NCI-H146 (cell line): ENCODE measurements at places on chromosomes 1 and 21.

DNA sequence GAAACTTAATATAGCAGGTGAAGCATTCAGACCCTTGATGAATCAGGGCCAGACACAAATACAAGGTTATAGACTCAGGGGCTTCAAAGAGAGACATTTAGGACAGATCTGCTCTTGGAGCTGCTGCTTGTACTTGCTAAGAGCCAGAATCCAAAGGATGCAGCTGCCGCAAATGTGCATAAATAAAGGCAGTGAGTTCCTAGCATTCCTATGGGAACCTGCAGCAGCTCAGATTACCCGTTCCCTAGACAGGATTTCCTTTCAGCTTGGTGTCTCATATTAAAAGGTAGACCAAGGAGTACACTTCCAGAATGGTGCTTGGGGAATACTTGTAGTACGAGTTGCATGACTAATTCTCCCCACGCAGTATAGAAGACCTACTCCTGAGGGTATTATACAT is 9.7 kb upstream of the LRRC53 start:
- DNase-seq = peak; percentile 61

DNA sequence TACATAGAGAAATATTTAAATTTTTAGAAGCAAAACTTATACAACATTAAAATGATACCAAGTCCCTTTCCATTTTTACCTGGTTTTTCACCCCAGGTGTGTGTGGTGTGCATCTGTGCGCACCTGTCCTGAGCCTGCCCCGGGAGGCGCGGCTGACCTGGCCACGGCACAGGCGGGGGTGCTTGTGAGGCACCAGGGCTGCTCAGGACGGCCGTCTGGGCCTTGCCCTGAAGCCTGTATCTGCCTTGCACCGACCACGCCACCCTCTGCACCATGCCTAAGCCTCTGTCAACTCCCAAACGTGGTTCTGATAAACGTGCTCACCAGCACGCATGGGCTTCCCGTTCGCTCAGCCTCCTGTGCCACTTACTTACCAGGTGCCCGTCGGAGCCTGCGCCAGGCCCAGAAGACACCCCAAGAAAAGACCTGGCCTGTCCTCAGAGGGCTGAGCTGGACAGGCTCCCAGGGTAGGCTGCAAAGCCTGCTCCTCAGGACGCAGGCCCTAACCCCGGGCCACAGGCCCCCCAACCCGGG is 20.9 kb downstream of the PANK4 start:
- DNase-seq = no peak

- DNase-seq = peak; percentile 18
Observed at GRCh38 chr1:190479516-190479915, 1.9 kb upstream of the BRINP3 start.

- no peak for DNase-seq
Observed at GRCh38 chr1:161722406-161722805, 1.1 kb downstream of the FCRLB start.

- no peak for DNase-seq
Observed at GRCh38 chr1:157773493-157774350, 3.2 kb downstream of the FCRL2 start.

DNA sequence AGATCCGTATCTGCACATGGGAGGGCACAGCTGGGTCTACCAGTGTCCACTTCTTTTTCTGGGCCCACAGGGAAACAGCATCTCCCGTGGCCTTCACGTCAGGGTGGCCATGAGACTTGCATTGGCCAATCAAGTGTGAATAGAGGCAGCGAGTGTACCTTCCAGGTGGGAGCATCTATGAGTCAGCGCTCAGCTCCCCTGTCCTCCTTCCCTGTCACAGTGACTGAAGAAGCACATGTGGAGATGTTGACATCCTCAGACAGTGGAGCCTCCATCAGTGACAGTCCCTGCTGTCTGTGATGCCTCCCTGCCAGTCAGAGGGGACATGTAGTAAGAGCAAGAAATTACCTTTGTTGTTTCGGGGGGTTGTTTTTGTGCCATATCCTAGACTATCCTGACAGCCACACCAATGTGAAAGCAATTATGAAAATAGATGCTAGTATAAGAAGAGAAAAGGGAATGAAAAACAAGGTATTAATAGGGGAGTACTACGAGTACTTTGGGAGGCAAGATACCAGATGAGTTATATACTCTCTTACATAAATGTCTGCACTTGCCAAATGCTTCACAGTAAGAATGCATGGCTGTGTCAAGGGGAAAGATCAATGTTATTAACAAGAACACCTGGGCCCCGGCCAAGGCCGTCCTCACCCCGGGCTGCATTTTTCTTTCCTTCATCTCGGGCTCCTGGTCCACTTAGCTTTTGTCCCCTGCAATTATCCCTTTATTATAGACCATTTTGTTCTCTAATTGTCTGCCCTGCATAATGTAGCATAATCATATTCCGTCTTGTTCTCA is 86.0 kb downstream of the MATN1 start:
- no peak for DNase-seq

DNA sequence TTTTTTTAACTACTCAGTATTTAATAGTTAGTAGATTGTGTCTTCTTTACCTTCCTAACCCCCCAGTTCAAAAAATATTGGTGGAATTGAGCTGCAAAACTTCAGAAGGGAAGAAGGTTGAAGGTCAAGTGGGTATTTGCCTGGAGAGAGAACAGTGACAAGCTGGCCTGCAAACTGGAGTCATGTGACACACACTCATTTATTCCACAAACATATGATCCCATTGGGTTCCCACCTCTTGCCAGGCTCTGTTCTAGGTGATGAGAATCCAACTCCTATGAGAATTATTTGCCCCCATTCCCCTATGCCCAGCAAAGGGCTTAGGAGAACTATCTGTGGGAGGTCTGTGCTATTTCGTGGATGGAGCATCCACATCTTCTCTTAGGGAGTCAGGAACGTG is 3.5 kb upstream of the PEF1 start:
- no peak for DNase-seq

GRCh38 chr1:202143768-202144401 is 652 bp downstream of the ARL8A start:
- peak; percentile 45 for DNase-seq

DNA sequence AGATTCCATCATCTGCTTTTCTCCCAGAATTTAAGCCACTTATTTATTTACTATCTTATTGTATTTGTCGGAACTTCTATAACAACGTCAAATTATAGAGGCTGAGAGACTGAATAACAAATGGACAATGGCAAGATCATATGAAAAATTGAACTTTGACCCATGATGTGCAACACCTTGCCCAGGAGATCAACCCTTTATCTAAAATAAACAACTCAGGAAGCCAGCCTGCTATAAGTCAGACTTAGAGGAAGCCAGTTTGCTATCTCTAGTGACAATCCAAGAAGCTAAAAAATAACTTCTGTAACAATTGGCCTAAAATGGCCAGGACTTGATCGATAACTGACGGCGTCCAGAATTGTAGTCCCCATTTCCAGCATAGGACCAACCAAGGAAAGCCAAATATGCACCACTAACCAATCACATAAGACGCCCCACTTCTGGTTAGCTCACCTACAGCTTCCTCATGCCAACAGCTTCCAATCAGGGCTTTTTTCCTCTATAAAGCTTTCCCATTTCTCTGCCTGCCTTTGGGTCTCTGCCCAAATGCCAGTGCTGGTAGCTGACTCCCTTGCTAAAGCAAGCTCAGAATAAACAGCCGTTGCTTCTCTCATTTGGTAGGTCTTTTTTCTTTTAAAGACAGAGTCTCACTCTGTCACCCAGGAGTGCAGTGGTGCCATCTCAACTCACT is 28.5 kb downstream of the ANP32E start:
- DNase-seq = no peak

GRCh38 chr1:237913345-237913744 is 22.6 kb upstream of the ZP4 start:
- DNase-seq = no peak

GRCh38 chr1:42146626-42147320 is 6.4 kb upstream of the GUCA2B start:
- peak; percentile 75 for DNase-seq

GRCh38 chr1:192627901-192628300 is 8.0 kb upstream of the RGS13 start:
- no peak for DNase-seq

- no peak for DNase-seq
Observed at GRCh38 chr1:80891871-80892270, 908.9 kb upstream of the ADGRL2 start.

DNA sequence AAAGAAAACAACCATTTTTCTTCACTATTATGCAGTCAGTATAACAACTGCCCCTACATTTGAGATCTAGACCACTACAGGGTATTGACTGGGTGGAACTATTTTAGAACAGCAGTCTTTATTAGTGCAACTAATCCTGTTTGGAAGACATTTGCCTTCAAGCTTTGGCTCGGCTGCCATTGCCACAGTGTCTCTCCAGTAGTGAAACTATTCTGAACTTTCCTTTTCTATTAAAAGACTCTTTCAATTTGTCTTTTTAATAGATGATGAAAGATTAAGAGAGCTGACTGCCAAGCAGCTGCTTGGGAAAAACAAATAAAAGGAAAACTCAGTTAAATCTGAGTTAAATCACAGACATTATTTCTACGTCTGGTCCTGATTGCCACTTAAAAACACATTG is 49.3 kb downstream of the LPGAT1 start:
- DNase-seq = no peak

GRCh38 chr1:88237058-88237457 is 447.0 kb upstream of the PKN2 start:
- no peak for DNase-seq

DNA sequence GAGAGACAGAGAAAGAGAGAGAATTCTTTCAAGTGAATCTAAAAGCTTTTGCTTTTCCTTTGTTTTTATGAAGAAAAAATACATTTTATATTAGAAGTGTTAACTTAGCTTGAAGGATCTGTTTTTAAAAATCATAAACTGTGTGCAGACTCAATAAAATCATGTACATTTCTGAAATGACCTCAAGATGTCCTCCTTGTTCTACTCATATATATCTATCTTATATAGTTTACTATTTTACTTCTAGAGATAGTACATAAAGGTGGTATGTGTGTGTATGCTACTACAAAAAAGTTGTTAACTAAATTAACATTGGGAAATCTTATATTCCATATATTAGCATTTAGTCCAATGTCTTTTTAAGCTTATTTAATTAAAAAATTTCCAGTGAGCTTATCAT is 117.6 kb downstream of the PTPRC start:
- DNase-seq = no peak

DNA sequence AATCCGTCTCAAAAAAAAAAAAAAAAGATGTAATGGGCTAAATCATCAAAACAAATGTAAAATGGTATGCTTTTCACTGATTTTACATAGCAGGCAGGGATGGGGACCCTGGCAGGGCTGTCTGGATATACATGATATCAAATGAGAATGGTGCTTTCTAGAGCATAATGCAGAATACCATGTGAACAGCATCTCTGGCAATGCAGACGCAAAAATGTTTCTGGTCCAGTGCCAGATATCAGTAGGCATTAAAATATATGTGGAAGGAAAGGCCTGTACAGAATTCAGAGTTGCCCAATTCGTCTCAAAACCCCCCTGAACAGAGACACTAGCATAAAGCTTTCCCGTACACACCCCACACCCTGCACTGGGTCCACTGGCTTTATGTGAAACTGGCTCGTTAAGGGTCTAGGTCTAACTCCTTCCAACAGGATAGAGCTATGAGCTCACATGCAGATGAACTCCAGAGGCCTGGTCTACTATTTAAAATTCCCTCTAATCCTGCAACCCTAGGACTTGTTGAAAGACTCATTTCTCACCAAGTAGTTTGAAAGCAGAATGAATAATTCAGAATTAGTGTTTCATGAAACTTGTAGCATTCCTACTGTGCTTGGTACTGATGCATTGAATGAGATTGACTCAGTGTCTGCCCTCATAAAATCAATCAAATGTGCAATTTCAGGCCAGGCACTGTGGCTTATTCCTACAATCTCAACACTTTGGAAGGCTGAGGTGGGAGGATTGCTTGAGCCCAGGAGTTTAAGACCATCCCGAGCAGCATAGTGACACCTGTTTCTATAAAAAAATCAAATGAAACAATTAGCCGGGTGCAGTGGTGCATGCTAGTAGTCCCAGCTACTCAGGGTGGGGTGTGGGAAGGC is 2.6 kb upstream of the MYSM1 start:
- no peak for DNase-seq

DNA sequence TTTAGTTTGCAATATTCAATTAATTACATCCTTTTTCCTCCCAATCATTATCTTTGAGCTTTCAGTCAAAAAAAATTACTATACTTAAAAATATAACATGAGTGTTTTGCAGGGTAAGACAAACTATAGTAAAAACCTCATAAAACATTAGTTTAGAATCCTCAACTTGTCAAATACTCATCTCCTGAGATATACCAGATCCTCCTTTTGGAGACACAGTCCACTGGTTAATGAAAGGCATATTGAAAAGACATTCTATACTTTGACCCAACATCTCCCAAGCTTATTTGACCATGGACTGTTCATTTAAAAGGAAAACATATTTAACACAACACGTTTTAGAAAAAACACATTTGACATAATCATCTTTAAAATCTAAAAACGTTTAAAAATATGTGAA is 52.8 kb downstream of the NRIP1 start:
- DNase-seq = no peak

- DNase-seq = no peak
Observed at GRCh38 chr1:212119397-212119837, 83.9 kb downstream of the DTL start.

- no peak for DNase-seq
Observed at GRCh38 chr1:49630156-49630555, 393.6 kb downstream of the AGBL4 start.

DNA sequence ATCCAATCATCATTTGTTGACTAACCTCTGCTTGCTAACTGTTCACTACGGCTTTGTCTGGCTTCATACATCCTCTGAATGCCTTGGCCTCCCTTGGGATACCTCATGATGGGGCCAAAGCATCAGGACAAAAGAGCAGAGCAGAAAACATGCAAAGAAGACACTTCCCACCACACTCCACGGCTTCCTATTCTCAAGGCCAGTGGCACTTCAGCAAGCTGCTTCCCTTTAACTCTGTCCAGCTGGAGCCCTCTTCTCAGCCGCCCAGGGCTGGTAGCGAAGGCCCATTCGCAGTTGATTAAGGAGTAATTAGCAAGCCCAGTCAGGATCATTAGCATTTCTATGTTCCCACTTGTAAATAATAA is 224.3 kb upstream of the FGGY start:
- peak; percentile 44 for DNase-seq

DNA sequence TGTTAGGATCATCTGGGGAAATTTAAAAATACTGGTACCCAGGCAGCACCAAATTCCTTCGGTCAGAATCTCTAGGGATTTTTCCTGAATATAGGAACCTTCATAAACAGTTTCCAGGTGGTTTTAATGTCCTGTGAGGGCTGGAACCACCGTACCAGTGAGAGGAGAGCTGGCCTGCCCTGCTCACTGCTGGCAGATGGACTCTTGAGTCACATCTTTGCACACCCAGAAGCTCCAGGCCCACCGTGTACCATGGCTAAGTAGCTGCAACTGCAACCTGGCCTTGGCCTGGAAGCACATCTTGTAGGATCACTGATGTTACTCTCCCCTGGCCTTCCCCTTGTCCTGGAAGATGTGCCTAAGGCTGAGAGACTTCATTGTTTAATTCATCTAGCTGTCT is 181.5 kb downstream of the DISC1 start:
- DNase-seq = no peak

GRCh38 chr21:42003051-42003461 is 7.1 kb downstream of the ZBTB21 start:
- no peak for DNase-seq

- no peak for DNase-seq
Observed at GRCh38 chr1:67609577-67610341, 75.2 kb upstream of the GADD45A start.
